ENCODE measurements at places on chromosomes 5 and 9.

DNA sequence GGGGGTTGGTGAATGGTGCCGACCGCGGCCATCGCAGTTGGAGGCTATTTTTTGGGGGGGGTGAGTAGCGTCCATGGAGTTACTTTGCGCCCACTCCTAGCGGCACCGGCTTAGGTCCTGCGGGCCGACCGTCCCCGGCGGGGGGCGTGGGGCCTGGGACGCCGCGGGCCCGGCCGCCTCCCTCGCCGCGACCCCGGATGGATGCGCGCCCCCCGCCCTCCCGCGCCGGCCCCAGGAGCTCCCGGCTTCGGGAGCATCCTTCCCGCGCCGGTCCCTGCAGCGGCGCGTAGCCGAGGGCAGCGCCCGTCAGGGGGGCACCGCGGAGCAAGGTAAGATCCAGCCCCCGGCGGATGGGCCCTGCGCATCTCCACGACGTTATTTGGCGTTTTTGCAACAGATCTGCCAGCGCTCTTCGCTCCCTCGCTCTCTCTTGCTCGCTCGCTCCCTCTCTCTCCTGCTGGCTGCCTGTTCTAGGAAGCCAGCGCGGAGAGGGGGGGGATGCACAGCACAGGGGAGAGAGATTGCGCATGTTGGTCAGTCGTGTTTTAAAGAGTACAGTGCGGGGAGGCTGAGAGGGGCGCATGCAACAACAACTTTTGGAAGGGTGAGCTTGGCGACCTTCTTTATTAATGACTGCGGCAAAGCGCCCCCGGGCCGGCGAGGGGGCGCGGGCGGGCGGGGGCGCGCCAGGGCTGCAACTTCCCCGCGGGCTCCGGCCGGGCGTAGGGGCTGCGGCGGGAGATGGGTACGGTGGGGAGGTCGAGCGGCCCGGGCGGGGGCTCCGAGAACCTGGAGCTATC lies 413 bp downstream of the JADE2 start:
- peak; percentile 76 for DNase-seq

DNA sequence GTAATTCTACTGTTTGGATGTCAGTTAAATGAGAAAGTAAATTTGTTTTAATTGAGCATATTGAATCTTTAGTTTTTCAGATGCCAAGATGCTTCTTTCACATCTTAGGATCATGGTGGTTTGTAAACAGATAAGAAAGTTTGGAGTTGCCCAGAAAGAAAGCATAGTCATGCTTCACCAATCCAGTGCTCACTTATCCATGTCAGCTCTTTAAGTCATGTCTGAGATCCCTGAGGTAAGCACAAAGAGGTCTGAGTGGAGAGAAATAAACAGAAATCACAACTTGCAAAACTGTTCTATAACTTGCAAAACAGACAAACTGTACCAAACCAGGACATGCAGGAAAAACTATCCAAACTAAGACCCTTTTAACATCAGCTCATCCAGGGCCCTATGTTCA lies 87.7 kb downstream of the OSTF1 start:
- no peak for DNase-seq

GRCh38 chr9:130197386-130197785 lies 25.2 kb downstream of the NCS1 start:
- DNase-seq, result no peak

- DNase-seq, result no peak
These were observed 269.1 kb downstream of the FSTL4 start for GRCh38 chr5:133343196-133343595.

- DNase-seq, result peak; percentile 36
These were observed 19.9 kb upstream of the CPEB4 start for GRCh38 chr5:173868096-173868880.

- DNase-seq, result peak; percentile 77
These were observed 249.1 kb downstream of the DIRAS2 start for GRCh38 chr9:90393365-90394152.

DNA sequence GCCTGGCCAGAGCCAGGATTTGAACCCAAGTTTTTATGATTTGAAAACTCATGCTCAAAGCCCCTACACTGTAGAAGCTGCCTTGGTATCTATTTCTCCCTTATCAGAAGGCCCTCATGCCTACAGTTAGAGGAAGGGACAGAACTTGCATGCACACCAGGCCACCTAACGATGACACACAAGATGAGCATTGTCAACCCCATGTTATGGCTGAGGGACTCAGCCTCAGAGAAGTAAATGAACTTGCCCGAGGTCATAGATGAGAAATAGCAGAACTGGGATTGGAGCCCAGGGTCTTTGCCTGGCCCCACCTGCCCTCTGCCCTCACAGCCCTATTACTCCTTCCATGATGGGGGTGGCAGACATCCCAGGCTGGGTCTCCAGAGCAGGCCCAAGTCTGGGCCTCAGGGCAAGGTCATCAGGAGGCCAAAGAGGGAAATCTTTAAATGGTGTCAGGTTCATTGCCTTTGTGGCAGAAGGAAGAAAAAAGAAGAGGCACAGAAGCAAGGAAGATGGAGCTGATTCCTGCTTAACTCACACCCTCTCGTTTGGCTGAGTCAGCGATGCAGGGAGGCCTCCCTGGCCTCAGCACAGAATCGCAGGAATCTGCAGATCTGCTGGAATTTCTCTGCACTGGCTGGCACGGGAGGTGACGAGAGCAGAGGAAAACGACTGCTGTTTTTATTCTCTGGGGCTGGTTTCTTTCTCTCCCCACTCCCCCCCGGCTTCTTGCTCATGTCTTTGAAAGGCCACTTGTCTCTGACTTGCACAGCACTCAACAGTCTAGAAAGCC lies 20.6 kb upstream of the CRB2 start:
- peak; percentile 86 for DNase-seq

GRCh38 chr9:17622749-17623148 lies 43.9 kb downstream of the SH3GL2 start:
- no peak for DNase-seq

GRCh38 chr5:131789765-131790164 lies 7.1 kb downstream of the FNIP1 start:
- no peak for DNase-seq

DNA sequence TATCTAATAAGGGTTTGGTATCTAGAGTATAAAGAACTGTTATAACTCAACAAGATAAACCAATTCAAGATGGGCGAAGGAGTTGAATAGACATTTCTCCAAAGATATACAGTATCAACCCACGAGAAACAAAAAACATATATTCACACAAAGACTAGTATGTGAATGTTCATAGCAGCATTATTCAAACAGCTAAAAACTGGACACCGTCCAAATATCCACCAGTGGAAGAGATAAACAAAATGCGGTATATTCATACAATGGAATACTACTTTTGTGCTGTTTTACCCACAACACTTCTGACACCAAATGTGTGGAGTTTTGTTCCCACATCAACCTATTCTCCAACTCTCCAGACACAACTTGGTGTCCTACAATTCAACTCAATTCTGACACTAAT lies 33.1 kb downstream of the EGR1 start:
- no peak for DNase-seq

GRCh38 chr5:159943326-159943725 lies 27.0 kb downstream of the ADRA1B start:
- no peak for DNase-seq

DNA sequence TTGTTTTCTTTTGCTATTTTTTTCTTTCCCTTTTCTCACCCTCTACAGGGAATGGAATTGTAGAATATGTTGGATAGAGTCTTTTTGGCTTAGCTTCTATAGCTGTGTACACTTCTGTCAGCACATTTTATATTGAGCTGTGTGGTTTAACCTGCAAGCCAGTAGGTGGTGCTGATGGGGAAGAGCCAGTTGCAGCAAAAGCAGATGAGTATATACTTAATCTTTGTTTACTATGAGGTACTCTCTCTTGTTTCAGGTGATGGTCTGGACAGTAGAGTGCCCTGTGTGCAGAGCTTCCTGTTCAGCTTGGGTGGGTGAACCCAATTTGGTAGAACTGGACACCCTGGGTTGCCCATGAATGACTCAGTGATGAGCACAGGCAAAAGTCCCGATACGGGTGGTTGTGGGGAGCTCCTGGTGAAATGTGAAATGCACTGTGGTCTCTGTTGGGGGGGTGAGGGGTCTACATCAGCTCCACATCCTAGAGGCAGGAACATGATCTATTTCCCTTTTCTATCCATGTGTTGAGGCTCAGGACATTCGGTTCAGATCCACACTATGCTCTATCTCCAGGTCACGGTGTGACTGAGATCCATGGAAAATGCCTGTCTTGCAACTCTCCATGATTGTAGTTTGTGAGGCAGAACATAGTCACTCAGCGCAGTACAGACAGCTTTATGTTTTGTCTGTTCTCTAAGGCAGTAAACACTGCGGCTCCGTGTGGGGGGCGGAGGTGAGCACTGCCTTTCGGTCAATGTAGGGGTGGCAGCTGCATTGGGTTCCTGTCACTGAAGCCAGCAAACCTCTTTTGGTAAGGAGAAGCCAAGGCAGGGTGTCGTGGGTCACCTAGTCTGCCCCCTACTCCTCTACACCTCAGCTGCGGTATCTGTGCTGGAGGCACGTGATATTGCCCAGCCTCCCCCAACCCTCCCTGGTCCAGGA lies 353.2 kb downstream of the PRR16 start:
- peak; percentile 27 for DNase-seq

DNA sequence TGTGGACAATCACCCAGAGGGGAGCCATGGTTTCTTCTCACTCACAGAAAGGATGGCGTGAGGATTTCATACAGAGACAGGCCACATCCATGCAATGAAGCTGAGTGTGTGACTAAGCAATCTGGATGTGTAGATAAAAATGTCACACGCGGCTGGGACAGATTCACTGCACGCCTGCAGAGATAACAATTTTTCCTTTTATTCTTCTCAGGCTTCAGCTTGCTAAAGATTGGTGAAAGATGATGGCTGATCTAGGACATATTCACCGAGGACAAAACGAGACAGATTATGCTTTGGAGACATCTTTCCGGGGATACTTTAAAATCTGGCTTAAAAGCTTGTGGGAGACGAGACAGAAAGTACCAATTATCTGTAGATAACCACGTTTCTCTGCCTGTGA lies 313.9 kb upstream of the TRPC7 start:
- peak; percentile 45 for DNase-seq

DNA sequence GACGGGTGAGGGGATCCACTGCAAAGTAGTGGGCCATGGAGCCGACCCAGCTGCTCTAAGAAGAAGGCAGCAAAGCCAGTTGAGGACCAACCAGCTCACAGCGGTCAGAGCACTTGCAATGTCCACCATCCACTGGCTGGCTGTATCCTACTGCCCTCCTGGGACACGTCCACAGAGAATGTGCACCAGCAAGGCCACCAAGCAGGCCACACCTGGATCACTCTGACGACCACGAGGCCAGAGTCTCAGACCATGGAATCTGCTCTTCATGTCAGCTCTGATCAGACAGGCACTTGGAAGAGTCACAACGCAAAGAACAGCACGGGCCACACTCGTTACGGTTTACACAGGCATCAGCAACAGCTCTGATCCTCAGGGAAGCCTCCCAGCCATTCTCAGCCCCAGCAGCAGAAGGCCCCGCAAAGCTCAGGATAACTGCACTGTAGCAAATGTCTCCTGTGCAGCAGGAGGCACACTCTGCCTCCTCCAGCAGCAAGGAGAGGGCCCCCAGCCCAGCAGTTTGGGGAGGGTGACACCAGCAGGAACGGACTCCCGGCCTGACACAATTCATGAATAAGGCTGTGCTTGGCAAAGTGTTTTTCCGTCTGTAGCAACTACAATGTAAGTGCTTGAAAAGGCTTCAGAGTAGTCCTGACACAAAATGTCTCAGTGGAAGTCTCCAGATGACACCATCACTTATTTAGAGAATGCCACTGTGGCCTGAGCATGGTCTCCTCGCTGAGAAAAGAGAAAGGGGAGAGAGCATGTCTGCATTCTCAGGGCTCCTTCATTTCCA lies 15.7 kb downstream of the SEMA4D start:
- DNase-seq, result no peak

DNA sequence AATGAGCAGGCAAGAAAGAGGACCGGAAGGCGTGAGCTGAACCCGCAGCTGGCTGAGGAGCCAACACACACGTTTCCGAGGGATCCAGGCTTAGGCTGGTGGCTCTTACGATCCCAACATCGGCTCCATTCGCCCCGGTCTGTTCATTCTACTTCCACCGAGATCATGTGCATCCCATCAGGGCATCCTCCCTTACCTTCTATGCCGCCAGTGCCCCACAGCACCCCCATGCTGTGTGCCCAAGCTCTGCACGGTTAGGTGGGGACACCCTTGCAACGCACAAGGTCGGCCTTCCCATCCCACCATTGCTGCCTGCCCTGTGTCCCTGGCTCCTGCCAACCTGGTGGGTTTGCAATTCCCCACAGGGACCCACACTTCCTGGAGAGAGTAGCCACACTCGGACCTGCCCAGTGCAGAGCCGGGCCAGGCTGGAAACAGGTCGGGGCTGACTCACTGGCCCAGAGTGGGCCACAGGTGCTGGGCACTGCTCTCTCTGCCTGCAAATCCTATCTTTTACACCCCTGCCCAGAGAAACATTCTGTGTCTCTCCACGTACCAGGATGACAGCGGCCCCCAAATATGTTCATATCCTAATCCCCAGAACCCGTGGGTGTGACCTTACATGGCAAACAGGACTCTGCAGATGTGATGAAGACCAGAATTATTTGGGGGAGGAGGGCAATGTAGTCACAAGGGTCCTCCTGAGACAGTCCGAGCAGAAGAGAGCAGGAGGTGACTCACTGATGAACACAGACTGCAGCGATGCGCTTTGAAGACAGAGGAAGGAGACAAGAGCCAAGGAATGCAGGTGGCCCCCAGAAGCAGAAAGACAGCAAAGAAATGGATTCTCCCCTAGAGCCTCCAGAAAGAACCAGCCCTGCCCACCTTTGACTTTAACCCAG lies 182.2 kb downstream of the AUH start:
- DNase-seq, result peak; percentile 87

DNA sequence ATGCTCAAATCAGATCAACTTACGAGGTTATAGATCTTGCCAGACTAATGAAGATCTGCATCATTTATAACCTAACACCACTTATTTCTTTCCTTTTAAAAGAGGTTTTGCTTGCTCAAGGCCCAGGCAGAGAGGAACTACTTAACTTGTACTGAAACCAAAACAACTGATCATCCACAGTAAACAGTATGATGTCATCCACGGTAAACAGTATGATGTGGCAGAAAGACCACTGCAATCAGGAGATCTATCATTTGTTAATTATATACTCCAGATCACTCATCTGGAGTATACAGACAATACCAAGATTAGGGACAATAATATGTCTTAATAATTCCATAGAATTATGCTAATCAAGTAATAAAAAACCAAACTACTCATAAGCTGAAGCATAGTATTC lies 116.8 kb downstream of the ADAMTS6 start:
- DNase-seq, result no peak

GRCh38 chr9:27432308-27432707 lies 91.8 kb upstream of the IFNK start:
- DNase-seq, result no peak

GRCh38 chr5:83957188-83957587 lies 236.5 kb upstream of the HAPLN1 start:
- DNase-seq, result no peak

DNA sequence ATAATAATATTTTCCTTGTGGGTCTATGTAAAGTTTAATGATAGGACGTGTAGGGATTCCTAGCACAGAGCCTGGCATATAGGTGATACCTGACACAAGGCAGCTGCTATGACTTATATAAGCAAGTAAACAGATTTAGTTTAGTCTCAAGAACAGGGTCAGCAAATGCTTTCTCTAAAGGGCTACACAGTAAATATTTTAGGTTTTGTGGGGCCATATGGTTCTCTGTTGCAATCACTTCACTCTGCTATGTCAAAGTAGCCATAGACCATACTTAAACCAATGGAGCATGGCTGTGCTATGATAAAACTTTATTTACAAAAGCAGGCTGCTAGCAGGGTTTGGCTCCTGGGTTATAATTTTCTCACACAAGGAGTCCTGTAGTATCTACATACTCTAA lies 204.8 kb upstream of the KLF4 start:
- DNase-seq, result no peak

- no peak for DNase-seq
These were observed 33.3 kb downstream of the RAPGEF1 start for GRCh38 chr9:131706608-131706970.

GRCh38 chr5:82975396-82975795 lies 101.8 kb downstream of the TMEM167A start:
- DNase-seq, result no peak

Measured in fibroblast of skin of scalp (primary cell).